A549 treated with CORT108297 at 1 μM for 4 hours (cell line): ENCODE measurements at places on chromosomes 6 and 20. TPM values are rescaled to one million over a fixed set of nuclear protein-coding genes. Genes with fewer than 3 reads are reported as not detected.

FNDC1 gene
- 0.04 to 0.09 TPM (median 0.06 TPM) in 5 replicates for total RNA-seq

CALHM5 gene
- total RNA-seq: 0.04 to 0.10 TPM (median 0.06 TPM) in 5 replicates

GNL1 gene
- total RNA-seq: 28.4 to 36.7 TPM (median 33.9 TPM) in 5 replicates

OGFRL1 gene
- 4.8 to 7.7 TPM (median 5.8 TPM) in 5 replicates for total RNA-seq

MYLK2 gene
- total RNA-seq: 0.35 to 0.77 TPM (median 0.50 TPM) in 5 replicates
